ENCODE measurements at places on chromosomes 7 and 10.
A peak's percentile ranks its signal among the peaks of the same experiment; 100 is the strongest.

- peak; percentile 7 for DNase-seq
Measured at GRCh38 chr10:35194906-35195305, 68.3 kb downstream of the CREM start.

DNA sequence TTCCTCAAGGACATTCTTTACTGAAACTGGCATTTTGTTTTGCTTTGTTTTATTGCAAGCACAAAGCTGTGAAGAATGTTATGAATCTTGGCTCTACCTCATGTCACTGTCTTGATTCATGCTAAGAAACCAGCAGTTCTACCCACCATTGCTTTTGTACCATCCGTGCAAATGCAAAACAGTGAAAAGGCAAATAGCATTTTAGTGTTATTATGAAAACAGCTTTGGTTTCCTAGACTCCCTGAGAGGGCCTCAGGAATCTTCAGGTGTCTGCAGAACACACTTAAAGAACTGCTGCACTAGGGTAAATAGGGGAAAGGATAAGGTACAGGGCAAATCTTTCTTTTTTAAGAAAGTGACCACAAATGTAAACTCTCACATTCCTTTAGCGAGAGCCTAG is 318.9 kb downstream of the AHR start:
- DNase-seq, result no peak

DNA sequence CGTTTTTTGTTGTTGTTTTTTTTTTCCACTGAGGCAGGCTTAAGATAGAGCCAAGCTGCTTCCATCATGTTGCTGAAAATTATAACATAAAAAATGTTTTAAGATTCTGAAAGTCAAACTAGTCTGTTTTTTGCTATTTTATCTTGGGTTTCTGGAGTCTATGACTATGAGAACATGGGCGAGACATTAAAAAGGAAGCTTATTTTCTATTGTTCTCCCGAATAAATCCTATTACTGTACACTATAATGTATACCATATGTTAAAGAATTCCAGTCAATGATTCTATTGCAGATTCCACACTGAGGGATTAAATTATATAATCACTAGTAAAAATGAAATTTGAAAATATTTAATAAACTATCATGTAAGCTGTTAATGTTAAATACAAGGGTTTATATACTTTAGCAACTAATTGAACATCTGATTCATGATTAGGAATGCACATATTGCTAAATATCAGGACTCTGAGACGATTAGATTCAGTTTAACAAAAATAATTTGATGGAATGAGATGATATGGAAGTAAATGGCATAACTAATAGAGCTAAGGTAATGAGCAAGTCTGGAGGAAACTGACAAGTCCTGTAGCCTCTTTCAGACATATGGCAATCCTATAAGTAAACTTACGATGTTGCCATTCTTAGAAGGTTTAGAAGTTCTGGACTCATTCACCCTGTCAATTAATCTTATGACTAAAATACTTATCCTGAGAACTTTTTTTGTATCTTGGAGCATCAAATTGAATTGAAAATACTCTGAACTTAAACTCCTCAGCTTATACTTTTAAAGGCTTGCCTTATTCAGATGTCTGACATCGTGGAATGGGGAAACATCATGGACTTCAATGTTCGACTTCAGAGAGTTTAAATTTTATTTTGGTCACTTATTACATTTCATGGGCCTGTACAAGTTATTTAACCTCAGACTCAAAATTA is 294.8 kb upstream of the DGKB start:
- no peak for DNase-seq

GRCh38 chr10:76905251-76905650 is 732.4 kb downstream of the KCNMA1 start:
- no peak for DNase-seq

DNA sequence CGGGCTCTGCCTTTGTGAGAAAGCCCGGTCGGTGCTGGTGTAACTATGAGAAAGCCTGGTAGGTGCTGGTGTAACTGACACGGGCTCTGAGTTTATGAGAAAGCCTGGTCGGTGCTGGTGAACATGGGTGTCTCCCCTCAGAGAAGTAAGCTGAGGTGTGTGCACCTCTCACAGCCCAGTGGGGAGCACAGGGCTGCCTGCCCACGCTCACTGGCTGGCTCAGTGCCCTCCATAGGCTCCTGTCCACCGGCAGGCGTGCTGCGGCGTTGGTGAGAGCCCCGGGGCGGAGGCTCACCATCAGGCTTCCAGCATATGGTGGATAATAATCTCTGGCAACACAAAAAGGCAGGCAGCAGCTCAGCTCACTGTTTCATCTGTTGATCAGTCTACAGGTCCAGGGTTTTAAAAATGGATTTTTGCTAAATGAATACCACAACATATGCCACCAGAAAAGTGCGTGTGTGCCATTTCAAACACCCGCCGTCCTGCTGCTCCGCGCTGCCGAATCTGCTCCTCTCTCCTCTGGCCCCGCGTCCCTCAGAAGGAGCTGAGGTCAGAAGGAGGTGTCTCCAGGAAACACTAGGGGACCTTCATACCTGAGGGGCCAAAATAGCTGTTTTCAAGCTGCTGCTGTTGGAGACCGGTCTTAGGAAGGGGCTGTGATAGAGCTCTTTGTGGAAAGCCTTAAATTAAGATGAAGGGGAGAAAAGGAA is 365.7 kb downstream of the DNAJB6 start:
- no peak for DNase-seq

GRCh38 chr10:125134916-125135770 is 25.2 kb downstream of the CTBP2 start:
- no peak for DNase-seq

DNA sequence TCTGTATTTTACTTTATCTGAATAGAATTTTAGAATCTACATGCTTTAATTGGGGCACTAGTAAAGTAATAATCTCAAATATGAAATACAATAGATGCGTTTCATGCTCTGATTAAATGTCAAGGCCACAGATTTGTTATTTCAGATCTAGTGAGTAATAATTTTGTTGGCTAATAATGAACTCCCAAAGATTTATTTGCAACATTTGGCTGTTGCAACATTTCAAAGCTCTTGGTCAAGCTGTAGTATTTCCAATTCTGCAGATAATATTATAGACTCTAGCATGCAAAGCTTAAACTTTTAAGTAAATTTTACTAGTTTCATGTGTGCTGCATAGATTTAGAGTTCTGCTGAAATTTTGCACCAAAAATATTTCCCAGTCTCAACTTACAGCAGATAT is 16.7 kb downstream of the LRRN3 start:
- DNase-seq, result no peak

GRCh38 chr7:33813331-33813730 is 92.0 kb upstream of the BMPER start:
- DNase-seq, result no peak

DNA sequence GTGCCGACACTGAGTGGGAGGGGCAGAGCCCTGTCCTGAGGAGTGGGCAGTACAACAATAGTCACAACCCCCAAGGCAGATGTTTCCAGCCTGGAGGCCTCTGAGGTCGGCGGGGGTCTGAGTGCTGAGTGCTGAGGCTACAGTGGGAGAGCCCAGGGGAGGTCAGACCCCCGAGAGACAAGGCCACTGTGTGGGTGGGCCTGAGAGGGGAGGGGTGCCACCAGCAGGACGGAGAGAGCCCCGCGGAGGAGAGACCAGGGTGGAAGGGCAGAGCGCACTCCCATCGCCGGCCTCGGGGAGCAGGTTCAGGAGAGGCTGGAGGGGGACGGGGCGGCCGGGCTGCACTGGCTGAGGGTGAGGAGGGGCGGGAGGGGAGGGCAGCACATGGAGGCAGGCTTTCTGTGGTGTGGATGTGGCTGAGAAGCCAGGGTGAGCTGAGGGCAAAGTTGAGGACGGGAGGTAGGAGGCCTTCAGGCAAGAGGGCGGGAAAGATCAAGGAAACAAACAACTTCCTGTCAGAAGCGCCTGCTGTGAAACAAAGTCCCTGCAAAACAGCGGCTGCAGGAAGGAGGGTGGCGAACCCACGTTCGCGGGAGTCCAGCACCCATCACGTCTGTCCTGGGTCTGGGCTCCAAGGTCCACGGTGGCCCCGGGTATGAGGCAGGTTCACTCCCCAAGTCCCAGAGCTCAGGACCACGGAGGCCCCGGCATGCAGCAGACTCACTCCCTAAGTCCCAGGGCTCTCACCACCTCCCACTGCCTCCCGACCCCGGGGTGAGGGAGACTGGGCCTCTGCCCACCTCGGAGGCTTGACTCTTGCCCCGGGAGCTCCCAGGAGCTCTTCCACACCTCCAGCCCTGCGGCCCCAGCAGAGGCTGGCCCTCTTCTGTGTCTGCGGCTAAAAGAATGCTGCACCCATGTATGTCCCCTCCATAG is 76.8 kb upstream of the NKX6-2 start:
- DNase-seq, result no peak

DNA sequence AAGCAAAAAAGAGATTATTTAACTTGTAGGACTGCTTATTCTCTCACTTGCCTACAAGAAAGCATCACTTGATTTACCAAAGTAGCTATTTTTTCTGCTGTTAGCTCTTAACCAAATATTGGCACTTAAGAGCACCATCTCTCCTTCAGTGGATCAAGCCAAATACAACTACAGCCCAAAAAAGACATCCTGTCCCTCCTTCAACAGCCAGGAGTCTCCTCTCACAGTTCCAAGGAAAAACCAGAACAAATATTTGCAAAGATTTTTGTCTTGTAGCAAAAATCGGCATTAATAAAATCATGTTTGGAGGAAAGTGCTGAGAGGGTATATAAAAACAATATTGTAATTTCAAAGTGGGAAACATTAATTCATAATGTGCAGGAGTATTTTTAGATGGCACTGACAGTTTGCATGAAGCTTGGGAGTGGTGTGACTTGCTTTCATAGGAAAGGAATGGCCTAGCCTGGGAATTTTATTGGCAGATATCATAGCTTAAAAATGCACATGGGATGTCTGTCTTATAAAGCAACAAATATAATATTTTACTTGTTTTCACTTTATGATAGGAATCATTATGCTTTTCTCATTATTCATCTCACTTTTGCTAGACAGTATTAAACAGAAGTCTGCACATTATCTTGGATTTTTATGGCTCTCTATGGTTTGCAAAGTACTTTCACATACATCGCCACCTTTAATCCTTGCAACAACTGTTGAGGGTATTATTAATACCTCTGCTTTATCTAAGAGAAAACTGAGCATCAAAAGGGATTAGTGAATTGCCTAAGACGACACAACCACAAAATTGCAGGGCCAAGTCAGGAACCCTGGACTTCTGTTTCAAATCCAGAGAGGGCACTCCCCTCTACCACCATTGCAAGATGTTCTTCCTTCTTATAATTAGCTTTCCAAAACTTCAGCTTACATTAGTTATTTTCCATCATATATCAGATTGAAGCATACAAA is 103.5 kb downstream of the AGMO start:
- no peak for DNase-seq

DNA sequence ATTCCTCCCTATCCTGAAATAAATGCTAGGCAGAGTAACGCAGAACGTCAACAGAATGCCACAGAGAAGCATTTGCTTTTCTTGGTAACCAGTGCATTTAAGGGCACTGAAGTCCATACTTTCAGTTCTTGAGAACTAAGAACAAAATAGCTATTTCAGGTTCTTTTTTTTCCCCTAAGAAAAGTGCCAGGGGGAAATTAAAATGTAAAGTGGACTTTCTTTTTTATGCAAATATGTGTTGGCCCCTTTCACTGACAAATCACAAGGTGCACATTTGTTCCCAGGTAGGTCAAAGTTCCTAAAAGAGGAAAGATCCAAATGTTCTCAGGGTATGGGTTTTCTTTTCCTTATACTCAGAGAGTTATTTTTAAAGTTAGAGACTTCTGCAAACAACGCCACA is 151.5 kb downstream of the HPSE2 start:
- no peak for DNase-seq

GRCh38 chr7:148481971-148482626 is 108.5 kb upstream of the C7orf33 start:
- DNase-seq, result no peak

DNA sequence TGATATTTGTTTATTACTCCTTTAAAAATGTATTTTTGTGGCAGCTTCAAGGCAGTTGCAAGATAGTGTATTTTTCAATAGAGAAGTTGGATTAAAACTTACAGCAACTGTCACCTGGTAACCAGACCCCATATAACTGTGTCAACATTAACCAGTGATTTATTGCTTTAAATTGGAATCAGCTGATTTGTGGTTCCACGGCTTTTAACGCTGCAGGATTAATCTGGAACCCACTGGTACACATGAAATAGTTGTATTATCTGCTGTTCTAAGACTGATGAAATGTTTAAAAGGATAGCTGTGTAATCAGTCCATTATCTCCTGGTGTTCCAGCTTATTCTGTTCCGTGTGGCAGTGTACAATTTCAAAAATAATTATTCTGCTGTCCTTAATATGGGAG is 180.2 kb downstream of the CELF2 start:
- no peak for DNase-seq

- no peak for DNase-seq
Measured at GRCh38 chr10:119524720-119525070, 17.8 kb downstream of the RGS10 start.

- DNase-seq, result no peak
Measured at GRCh38 chr7:13115855-13116254, 428.4 kb downstream of the ARL4A start.

- DNase-seq, result no peak
Measured at GRCh38 chr7:71131256-71132126, 453 bp upstream of the GALNT17 start.

DNA sequence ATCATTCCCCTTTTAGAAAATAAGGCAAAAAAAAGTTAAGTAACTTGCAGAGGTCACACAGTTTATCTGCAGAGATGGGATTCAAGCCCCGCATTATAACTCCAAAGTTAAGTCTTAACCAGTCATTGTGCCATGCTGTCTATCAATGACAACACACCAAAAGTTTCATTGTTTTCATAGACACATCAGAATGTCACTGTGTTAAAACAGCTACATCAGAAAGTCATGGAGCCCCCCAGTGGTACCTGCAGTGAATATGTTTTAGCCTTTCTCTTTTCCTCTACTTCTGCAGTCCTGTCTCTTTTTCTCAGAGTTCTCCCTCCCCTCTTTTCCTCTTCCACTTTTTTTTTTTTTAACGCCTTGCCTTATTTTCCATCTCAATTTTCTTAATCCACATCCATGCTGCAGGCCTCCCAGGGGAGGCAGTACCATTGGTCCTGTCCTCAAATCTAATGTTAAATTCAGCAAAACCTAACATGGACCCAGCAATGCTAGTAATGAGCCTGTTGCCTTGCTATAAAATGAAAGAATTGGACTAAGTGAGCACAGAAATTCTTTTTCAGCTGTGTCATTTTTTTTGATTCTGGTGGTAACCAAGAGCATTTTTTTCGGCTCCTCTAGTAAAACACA is 3.8 kb upstream of the NRCAM start:
- DNase-seq, result no peak

- no peak for DNase-seq
Measured at GRCh38 chr7:28068811-28069216, 111.8 kb downstream of the JAZF1 start.

GRCh38 chr10:78859769-78860168 is 209.0 kb upstream of the ZMIZ1 start:
- no peak for DNase-seq

- no peak for DNase-seq
Measured at GRCh38 chr10:79344502-79345195, 2.6 kb upstream of the PPIF start.

GRCh38 chr7:75054744-75055143 is 18.9 kb downstream of the RCC1L start:
- no peak for DNase-seq

- no peak for DNase-seq
Measured at GRCh38 chr10:73039635-73040034, 57.0 kb downstream of the P4HA1 start.

Measured in hematopoietic multipotent progenitor cell treated with erythropoietin and hydrocortisone succinate and interleukin-3 and kit ligand, for 15 days (in vitro differentiated cells).